ENCODE measurements at places on chromosomes 7 and 10.

DNA sequence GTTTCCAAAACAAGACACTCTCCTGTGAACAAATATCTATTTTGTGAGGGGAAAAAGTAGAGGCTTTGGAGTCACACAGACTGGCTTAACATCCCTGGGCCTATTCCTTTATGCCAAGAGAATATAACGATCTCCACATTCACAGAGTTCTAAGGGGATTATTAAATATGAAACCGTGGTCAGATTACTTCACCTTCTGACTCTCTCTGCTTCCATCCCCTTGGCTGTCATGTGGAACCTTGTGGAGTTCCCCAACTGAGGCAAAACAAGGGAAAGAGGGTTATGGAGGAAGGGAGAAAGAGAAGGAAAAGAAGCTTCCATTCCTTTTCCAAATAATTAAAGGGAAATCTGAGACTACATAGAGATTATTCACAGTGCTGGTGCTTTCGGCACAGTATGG lies 55.5 kb upstream of the ATP6V0A4 start:
- peak; percentile 24 for DNase-seq

DNA sequence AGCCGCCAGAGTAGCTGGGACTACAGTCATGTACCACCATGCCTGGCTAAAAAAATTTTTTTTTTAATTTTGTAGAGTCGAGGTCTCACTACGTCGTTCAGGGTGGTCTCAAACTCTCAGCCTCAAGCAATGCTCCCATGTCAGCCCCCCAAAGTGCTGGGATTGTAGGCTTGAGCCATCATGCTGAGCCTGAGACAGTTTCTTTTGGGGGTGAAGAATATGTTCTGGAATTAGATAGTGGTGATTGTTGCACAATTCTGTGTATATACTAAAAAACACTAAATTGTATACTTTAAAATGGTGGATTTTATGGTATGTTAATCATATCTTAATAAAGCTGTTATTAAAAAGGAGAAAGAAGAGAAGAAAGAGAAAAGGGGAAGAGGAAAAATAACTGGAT lies 1.5 kb downstream of the CUZD1 start:
- no peak for DNase-seq

DNA sequence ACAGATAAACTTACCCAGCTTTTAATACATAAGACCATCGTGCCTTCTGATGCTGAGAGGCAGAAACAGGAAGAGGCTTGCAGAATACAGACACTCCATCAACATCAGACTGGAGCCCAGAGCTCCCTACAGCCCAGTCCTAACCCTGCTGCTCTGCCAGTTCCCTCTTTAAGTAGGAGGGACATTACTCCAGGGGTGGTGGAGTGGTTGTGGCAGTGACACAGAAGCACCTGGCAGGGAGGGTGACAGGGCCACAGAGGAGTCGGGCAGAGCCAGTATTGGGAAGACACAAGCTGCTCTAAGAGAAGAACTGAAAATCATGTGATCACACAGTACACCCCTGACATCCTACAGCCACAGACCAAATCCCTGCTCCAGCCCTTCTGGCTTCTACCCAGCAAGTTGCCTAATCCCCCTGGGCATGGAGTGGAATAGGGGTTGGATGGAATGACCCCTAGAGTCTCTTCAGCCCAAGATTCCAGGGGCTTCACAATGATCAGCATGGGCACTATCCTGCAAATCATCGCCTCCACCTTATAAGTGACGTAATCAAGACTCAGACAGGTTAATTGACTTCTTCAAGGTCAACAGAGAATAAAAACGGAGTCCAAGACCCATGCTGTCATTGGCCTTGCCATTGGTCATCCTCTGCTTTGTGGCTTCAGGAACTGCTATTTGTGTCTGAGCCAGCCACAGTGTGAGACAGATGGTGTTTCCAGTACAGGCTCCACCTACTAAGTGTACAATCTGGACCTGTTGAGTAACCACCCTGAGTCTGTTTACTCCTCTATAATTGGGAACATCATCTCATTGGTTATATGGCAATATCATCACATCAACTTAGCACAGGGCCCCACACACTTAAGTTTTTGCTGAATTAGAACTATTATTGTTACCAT lies 61.1 kb upstream of the ZMIZ1 start:
- no peak for DNase-seq

GRCh38 chr7:92336662-92337340 lies 91.0 kb downstream of the ANKIB1 start:
- DNase-seq, result no peak

- DNase-seq, result no peak
These were observed 22.2 kb upstream of the CSGALNACT2 start for GRCh38 chr10:43115881-43116595.

DNA sequence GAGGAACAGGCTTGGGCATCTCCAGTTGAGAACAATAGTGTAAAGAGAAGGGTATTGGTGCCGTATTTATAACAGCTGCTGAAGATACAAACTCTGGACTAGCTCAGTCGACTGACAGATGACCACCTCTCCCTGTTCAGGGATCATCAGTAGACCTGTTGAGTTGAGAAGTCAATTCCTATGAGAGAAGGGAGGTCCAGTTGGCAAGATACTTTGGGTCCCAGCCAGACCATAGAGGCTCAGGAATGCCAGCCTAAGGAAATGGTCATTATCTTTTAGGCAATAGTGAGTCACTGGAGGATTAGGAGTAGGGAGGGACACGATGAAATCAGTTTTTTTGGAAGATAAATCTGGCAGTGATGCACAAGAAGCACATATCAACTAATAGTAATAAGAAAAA lies 202.9 kb downstream of the TRIL start:
- DNase-seq, result no peak

GRCh38 chr7:81600608-81601007 lies 169.2 kb downstream of the HGF start:
- no peak for DNase-seq

DNA sequence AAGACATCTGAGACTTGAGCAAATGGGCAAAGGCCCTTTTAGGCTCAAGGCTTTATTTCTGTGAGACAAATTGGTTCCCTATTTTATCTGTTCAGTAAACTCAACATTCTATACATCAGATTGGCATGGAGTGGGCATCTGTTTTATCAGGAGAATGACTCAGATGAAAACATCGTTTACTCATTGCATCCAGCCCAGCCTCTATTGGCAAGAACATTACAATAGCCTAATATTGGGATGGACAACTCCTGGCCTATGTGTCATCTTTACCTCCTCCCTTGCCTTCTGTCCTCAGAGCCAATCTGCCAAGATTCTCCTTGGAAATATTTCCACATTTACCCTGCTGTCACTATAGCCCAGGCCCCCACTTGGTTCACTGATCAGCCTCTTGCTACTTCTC lies 5.5 kb upstream of the BLNK start:
- no peak for DNase-seq

DNA sequence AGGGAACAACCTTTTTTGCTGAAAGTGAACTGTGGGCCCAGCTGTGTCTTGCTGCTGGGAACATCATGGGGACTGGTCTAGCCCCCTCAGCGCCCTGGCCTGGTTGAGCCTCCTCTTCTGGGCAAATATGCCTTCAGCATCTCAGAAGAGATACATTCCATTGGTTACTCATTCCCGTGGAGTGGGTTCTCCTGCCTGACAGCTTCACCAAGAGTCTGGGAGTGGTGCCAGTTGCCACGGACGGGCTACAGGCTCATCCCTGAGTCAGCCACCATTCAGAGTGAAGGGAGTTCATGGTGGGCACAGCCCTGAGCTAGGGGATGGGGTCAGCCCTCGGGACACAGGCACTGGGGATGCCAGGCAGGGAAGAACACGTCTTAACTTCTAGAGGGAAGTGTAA lies 81.9 kb downstream of the RAMP3 start:
- no peak for DNase-seq

- DNase-seq, result peak; percentile 68
These were observed 32.2 kb upstream of the ZFAND2A start for GRCh38 chr7:1192171-1192676.

- no peak for DNase-seq
These were observed 649.0 kb upstream of the ANKRD30A start for GRCh38 chr10:36476399-36476798.

DNA sequence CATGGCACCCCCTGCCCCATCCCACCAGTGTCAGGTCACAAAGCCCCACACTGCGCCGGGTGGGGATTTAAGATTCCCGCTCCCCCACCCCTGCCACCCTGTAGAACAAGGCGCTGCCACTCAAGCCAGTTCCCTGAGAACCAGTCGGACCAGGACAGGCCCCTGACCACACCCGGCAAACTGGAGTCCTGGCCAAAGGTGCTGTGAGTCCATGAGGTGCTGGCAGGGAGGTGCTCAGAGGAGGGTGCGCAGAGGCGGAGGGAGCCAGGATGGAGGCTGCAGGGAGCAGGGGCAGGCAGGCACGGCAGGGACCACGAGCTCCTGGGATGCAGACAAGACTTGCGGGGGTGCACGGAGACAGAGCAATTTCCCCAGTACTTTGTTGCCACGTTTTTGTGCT lies 19.7 kb upstream of the GDI2 start:
- DNase-seq, result no peak

GRCh38 chr10:27537787-27538186 lies 33.7 kb downstream of the RAB18 start:
- DNase-seq, result no peak

DNA sequence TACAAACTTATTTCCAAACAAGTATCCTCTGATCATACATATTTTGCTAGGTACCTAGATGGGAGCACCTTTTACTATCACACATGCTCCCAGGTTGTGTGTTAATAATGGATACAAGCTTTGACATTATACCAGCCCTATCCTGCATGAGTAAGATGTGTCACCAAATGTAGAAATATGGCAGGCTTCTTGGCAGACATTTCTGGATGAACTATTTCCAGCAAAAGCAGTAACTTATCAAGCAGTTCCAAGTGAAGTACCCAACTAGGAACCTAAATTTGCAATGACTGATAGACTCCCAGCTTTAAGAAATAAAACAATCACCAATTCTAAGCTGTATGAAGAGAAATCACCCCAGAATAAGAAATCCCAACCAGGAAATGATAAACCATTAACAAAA lies 103.7 kb upstream of the TMEM72 start:
- DNase-seq, result no peak

DNA sequence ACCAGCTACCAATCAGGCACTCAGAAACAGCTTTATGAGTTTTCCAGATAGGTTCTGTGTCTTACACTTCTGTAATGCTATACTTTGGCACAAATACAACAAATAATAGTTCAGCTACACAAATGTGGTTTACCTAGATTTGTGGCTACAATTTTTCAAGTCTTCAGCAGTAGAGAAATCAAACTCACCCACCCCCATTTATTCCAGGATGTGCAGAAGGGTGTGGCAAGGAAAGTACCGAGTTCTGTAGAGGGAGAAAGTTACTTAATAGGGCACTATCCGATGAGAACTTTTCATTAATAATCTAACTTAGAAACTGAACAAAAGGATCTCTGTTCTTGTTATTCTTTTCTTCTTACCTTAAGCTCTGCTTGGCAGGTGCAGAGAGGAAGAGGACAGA lies 30.3 kb upstream of the ATP6V0A4 start:
- no peak for DNase-seq

DNA sequence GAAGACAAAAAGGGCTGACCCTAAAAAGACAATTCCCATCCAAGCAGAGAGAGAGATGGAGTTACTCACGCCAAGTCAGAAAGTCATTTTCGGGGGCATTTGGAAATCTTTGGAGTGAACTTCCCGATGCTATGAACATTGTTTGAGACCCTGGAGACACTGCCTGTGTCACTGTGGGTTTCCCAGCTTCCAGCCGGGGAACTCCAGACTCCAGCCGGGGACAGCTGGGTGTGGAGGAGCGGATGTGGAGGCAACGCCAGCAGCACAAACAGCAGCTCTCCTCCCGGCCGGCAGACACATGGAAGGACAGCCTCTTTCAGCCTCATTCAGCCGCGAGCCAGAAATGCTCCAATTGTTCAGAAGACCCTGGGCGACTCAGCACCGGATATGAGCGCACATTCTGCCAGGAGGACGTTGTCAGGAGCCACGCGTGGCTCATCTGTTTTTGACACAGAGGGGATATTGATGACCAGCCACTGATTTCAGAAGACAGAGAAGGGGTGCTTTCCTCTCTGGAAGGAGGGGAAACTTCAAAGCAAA lies 97.6 kb downstream of the PRPF18 start:
- DNase-seq, result no peak

GRCh38 chr10:75511011-75511410 lies 79.6 kb downstream of the LRMDA start:
- DNase-seq, result no peak

DNA sequence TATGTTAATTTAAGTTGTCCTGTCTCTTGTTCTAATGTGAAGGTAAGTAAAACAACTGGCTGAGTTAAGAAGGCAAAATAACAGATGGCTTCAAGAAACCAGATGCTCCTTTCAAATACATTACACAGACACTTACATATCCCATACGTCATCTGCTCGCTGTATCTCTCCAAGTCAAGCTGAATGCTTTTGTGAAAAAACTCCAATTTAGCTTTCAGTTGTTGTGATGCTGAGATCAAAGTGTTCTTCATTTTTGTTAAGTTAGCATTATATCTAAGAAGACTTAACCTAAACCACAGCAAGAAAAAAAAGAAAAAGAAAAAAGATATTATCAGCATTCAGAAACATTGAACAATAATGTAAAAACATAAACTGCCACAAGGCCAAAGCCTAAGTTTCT lies 18.5 kb upstream of the ERLIN1 start:
- no peak for DNase-seq

DNA sequence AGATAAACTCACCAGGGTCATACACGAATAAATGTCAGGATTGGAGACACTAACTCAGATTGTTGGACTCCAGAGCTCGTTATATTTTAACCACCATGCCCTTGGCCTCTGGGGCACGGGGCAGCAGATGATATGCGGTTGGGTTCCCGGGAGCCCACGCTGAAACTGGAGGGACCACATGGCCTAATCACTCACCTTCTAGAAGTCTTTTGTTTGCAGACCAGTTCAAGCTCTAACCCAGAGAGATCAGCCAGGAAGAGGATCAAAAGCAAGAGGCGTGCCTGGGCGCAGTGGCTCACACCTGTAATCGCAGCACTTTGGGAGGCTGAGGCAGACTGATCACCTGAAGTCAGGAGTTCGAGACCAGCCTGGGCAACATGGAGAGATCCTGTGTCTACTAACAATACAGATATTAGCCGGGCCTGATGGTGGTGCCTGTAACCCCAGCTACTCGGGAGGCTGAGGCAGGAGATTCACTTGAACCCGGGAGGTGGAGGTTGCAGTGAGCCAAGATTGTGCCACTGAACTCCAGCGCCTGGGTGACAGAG lies 42.6 kb upstream of the ECHDC3 start:
- DNase-seq, result no peak

GRCh38 chr10:51031950-51032349 lies 42.3 kb upstream of the PRKG1 start:
- no peak for DNase-seq

- DNase-seq, result no peak
These were observed 57.5 kb downstream of the EXOC4 start for GRCh38 chr7:133310232-133310862.

- DNase-seq, result no peak
These were observed 136.8 kb upstream of the YAE1 start for GRCh38 chr7:39429421-39429820.

GRCh38 chr10:21747809-21748208 lies 213.8 kb downstream of the MLLT10 start:
- no peak for DNase-seq

Measured in activated CD4-positive, alpha-beta T cell treated with anti-CD3 and anti-CD28 coated beads, Interleukin-2, Interleukin-4, amounts not matched to agents 100 ng/mL and 50 ng/mL, durations not matched to agents 16 hours and 8 hours (primary cell).